ENCODE measurements at places on chromosomes 7 and 10.

- no peak for DNase-seq
Measured at GRCh38 chr7:157072361-157072760, 61.9 kb upstream of the MNX1 start.

DNA sequence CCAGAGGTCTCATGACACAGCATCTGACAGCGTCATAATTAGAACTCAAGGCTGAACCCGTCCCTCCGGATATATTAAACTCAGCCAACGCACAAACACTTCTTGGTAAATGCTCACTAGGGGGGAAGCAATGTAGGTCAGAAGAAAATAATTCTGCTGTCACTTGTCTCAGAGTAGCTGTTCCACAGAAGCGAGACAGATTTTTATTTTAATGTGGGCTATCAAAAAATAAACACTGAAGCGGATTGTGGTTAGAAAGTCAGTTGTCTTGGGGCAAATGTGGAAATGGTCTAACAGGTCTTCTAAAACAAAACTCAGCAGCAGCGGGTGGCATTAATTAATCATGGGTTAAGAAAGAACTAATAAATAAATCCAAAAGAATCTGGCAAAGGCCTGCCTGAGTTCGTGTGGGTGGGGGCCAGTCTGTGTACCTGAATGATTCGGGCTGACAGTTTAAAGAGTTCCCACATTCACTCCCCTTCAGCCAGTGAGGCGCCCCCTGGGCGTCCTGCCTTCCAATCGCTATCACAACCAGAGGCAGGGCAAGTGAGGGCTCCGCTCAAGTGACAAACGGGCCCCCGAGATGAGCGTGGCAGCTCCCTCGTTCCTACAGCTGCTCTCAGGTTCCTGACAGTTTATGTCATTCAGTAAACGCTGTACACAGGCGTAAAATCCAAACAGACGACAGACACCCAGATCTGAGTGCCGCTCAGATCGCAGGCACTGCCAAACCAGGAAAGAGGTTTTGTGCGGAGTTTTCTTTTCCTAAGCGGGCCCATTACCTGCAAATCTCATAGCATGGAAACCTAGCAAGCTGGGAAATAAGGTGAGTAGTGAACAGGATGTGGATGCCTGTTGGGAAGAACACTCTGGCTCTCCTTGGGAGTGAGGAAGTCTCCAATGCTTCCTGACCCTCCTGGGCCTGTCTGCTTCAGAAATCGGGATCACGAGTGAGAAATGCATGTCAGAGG is 52.9 kb downstream of the NRAP start:
- no peak for DNase-seq

GRCh38 chr7:150986099-150986512 is 4.7 kb upstream of the NOS3 start:
- peak; percentile 62 for DNase-seq

DNA sequence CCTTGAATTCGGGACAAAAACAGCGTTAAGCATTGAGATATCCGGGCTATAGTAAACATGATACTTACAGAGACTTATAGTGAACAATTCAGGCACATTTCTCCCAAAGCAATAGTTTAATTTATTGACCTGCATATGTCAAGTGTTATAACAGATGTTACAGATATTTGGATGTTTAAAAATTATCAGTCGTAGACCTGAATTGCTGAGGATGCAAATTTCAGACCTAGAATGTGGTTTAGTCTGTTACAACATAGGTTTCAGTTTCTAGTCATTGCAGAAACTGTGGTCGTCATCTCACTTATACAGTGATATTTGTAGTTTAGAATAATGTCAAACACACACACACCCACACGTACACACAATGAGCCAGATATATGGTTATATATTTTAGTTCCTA is 85.2 kb downstream of the VTI1A start:
- peak; percentile 78 for DNase-seq

DNA sequence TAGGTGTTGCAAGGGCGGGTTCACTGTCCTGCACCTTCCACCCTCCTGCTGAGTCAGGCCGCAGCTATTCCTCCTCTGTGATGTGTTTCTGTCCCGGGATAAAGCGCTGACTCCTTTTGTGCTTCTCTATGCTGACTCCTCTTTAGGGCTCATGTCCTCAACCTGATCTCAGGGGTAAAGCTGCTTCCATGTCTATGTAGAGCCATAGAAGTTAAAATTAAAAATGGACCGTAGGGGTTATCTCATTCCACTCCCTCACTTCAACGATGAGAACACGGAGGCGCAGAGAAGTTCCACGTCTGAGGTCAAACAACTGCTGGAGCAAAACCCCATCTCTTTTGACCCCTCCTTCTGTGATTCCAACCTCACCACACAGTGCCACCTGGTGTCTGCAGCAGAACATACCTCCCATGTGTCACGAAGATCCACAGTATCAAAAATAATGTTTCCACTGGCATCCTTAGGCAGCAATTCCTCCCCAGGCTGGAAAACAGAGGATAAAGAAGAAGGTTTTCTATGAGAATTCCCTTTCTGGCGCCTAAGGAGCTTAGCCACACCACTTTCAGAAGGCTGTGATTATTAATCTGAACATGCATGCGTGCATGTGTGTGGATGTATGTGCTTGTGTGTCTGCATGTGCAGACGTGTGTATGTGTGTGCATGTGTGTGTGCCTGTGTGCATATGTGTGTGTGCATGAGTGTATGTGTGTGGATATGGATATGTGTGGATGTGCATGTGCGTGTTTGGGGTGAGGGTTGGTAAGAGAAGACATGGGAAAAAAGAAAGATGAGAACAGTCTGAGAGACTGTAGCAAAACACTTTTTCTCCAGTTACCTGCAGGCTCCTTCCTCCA is 81.2 kb upstream of the UCN3 start:
- DNase-seq, result peak; percentile 82

DNA sequence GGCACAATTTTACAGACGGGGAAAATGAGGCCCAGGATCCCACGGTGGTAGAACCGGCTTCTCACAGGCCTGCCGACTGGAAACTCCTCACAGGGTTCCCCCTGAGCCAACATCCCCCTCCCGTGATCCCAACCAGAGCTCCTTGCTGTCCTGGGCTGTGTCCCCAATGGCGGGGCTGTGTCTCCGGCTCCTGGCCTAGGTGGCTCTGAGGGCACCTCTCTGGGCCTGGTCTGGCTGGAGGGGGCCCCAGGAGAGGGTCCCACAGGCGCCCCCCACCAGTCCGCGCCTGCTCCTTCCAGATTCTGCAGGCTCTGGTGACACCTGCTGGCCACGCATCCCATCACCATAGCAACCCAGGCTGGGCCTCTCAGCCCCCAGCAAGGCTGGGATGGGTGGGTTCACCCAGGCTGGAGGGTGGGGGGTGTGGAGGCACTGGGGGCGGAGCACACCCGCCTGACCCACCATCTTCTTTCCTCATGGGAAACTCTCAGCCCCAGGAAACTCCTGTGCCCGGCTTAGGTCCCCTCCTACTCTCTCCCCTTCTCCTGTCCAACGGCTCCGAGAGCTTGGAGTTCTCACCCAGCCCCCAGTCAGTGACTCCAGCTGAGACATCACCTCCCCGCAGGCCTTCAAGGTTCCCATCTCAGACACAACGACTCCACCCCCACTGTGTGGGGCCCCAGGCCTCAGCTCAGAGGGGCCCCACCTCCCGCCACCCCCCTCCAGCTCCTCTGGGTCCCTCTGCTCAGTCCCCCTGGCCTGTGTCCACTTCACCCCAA is 27.1 kb upstream of the TNRC18 start:
- DNase-seq, result no peak

DNA sequence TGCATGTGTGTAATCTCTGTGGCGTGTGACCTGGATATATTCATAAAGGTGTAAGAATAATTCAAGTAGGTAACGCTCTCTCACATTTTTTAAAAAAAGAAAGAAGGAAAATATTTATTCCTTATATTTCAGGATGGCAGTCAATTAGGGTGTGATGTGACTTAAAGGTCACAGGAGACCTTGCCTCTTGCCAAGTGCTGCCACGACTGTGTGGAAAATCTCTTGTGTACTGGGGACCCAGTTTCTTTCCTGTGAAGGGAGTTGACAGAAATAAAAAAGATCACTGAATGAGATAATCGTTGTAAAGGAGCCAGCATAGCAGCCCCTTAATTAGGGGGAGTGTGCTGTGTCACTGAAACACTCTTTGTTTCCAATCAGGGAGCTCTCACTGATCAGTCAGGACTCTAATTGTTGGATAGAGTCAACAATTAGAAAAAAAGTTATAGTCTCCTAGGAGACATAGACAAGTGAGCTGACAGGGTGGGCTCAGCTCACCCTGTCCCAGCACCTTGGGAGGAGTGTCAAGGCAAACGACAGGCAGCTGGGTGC is 31.1 kb downstream of the PTPRE start:
- DNase-seq, result no peak

DNA sequence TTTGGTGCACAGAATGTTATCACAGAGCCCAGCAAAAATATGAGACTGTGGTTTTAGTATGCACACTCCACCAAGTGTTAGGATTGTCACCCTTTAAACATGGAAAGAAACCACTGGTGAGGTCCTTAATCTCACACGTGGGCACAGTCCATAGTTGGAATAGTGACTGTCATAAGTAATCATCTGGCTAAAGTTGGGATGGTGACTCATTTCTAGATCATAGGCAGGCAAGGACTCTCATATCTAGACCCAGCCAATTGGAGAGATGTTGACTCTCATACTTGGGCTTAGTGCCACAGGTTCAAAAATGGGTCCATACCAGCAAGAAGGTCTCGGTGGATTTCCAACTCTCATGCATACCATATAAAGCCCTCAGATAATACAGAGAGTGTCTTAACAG is 39.6 kb upstream of the ZNF680 start:
- no peak for DNase-seq

GRCh38 chr7:156178214-156178613 is 366.0 kb upstream of the SHH start:
- peak; percentile 59 for DNase-seq

DNA sequence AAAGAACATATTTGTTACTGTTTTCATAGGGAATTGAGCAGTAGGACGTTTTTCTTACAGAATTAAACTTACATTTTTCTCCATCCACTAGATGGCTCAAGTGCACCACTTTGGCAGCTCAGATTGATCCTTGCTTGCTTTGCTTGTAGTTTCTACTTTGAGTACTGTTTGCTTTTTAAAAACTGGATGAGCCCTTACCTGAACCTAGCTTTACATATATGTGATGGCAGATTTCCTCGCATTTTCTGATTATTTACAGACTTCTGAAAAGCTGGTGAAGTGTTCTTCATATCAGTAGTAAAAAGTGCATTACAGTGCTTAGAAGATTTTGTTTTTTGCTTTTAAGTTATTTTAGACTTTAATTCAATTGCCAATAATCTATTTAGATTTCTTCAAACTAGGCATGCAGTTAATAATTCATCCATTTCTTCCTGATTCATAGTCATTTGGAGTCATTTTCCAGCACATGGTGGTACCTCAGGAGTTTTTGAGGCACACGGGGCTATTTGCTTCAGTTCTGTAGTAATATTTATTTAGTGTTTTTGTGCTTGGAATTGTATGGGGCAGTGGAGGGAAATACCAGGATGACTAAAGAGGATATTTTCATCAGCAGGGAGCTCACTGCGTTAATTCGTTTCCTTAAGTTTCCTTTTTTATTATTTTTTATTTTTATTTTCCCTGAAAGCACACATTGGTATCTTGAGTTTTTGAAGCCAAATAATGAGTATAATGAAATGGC is 57.3 kb downstream of the MAPK8 start:
- peak; percentile 43 for DNase-seq

- DNase-seq, result no peak
Measured at GRCh38 chr7:4801839-4802231, 26.4 kb downstream of the AP5Z1 start.

DNA sequence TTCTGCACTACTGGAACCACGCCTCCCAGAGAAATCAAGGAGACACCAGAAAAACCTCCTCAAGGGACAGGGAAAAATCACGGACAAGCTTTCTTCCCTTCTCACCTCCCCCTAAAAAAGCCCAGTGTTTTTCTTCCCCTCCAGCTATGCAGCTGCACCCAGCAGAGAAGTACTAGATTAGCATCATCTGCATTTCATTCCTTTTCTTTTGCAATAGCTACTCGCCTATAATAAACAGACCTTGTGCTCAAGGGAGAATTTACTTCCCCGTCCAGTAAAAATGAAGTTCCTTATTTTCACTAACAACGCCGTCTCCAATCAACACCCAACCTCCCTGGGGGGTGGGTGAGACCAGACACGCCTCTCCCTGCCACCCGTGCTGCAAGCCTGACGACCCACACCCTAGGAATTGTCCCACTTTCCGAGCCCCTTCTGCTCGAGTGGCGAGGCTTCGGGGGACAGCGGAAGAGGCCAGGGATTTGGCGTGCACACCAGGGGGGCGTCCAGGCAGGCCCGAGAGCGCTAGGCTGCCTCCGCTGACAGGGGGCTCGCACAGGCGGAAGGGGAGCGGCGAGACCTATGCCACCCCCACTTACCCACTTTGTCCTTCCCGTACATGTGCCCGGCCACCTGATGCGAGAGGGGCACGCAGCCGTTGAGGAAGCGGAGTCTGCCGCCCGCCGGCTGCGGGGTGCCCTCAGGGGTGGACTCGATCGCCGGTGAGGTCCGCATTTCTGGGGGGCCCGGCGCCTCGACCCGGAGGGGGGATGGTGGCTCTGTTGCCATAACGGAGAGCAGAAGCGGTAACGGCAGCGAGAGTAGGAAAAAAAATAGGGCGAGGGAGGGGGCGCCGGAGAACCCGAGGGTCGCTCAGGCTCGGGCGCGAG is 625 bp downstream of the IPMK start:
- DNase-seq, result peak; percentile 94

DNA sequence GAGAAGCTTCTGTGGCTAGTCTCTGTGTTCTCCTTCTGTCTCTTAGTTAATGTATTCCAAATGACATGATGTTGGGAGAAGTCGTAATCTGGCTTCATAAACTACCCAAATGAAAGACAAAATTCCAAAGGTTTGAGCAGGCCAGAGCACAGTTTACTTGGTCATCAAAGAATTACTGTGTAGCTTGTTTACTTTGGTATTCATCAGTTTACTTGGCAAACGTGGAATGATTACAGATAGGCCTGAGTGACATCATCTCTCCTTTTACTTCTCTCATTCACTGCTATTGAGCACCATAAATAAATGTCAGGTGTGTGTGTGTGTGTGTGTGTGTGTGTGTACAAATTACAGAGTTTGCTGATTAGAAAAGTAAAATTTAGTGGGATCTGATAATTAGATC is 327.3 kb downstream of the PHTF2 start:
- no peak for DNase-seq

DNA sequence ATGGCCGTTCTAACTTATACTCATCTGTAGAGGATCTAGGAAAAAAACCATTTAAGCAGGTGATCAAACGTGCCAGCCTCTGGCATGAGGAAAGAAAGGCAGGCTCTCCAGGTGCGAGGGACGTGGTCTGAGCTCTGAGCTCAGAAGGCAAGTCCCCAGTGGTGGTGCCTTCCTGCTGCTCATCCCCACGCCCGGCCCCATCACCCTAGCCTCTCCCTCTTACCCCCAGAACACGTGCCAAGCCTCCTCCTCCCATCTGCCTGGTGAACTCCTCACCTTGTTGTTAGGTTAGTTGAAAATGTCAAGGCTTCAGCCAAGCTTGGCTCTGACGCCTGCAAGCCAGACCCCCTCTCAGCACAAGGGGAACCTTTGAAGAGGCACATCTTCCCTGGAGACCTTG is 571.2 kb upstream of the MKI67 start:
- no peak for DNase-seq

GRCh38 chr10:10800961-10801360 is 216.7 kb upstream of the CELF2 start:
- no peak for DNase-seq

All from MV-4-11 (cell line).